Upper lobe of left lung (tissue), 6 donors: ENCODE measurements at places on chromosomes 5 and 9. TPM values are rescaled to one million over a fixed set of nuclear protein-coding genes. Genes with fewer than 3 reads are reported as not detected.

DNA sequence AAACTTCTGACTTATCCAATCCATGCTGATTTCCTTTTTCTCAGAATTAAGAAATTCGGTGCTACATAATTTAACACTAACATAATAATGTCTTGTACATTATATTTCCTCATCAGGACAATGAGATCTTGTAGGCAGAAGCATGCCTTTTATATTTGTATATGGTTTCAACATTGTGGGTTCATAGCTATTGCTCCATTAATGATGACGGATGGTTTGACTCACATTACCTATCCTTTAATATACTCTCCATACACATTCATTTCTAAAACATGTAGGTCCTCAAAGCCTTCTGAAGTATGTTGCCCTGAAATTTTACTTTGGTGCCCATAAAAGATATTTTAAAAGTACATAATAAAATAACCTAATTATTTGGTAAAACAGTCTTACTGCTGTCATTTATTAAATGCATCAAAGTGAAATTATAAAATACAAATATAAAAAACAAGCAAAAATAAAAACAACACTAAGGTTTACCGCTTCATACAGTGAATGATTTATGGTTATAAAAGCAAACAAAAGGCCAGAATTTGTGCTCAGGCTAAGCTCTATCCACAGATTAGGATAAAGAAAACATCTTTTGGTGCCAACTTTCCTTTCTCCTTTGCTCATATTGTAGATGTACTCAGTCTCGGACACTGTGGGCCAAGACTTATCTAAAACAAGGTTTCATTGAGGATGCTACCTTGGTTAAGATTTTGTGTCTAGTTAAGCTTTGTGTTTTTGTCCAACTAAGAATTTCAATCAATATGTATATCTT, 61.2 kb upstream of the GCNT4 start:
- DNase-seq, result no peak
- H3K36me3 ChIP-seq, result no peaks in the 10 kb centered on the region
- H3K4me3 ChIP-seq, result no peak overlapping the region

GRCh38 chr9:136678034-136678433, 9.2 kb downstream of the AGPAT2 start:
- H3K27me3 ChIP-seq, result no peaks in the 10 kb centered on the region
- H3K36me3 ChIP-seq, result no peaks in the 10 kb centered on the region
- DNase-seq, result no peak
- peaks cover 58% of the 10 kb centered on the region for H3K4me1 ChIP-seq
- no peak overlapping the region for H3K4me3 ChIP-seq

The SPATA31C2 gene
- not detected for total RNA-seq

The RNF183 gene
- not detected for total RNA-seq

DNA sequence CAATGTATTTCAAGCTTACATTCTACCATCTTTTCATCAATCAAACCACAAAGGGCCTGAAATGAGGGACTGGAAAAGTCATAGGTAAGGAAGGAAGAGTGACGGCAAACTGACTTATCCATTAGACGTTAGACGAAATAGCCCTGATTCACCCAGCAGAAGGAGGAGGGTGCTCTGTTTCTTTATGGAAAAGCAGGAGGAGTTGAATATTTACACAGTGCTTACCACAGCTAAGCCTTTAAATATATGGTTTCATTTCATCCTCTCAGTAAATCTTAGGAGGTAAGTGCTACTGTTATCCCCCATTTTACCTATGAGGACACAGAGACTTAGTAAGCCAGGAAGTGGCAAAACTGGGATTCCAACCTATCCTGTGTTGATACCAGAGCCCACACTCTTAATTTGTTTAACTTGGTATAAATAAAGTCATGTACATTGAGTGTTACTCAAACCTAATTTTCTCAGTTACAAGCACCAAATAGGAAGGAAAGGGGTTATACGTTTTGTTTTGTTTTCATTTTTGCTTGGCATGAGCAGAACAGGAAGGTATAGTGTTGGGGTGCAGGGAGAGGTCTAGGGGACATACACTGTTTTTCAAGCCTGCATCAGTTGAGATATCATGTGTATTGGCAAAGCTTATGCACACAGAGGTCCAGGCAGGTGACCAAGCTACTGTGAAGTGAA, 98.1 kb upstream of the IFNK start:
- H3K36me3 ChIP-seq, result no peaks in the 10 kb centered on the region
- no peak overlapping the region for H3K27ac ChIP-seq
- DNase-seq, result no peak
- no peaks in the 10 kb centered on the region for H3K27me3 ChIP-seq

GRCh38 chr5:171188016-171188415, 121.0 kb upstream of the TLX3 start:
- no peaks in the 10 kb centered on the region for H3K27me3 ChIP-seq
- DNase-seq, result no peak
- H3K4me3 ChIP-seq, result no peak overlapping the region
- no peak overlapping the region for H3K27ac ChIP-seq

The IDNK gene
- 13.7 TPM for total RNA-seq

The GLDC gene
- total RNA-seq, result 0.60 TPM

DNA sequence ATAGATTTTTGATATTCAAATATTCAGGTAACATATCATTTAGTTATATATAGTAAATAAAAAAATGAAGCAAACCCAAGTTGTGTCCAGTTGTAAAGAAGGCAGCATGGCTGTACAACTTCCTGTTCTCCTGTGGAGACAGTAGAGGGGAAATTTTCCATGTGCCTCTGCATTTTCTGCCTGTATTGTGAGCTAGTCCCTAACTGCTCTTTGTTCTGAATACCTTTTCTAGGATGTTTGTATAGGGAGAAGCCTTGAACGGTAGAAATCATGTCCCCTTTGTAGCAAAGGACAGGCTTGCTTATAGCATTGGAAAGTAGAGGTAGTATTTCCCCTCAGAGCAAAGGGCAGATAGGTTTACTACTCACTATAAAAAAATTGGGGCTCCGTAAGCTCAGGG, 13.3 kb upstream of the RPS23 start:
- H3K4me3 ChIP-seq, result no peak overlapping the region
- H3K4me1 ChIP-seq, result no peaks in the 10 kb centered on the region
- no peak for DNase-seq
